Effector CD8-positive, alpha-beta T cell (primary cell): ENCODE measurements at places on chromosomes 1 and 21.

DNA sequence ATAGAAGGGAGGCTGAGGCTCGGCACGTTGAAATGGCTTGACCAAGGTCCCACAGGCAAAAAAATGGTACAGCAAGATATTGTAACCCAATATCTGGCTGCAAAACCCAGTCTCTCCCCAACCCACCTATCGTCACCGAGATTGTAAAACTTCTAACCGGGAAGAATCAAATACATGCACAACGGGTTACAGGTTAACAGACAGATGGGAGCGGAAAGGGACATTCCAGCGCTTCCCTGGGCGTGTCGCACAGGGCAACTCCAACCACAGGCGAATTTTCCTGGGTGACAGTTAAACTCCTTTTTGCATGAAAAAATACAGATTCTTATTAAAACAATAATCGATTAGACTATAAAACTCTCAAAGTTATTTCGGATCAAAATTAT, 31.8 kb upstream of the JUN start:
- DNase-seq = no peak

DNA sequence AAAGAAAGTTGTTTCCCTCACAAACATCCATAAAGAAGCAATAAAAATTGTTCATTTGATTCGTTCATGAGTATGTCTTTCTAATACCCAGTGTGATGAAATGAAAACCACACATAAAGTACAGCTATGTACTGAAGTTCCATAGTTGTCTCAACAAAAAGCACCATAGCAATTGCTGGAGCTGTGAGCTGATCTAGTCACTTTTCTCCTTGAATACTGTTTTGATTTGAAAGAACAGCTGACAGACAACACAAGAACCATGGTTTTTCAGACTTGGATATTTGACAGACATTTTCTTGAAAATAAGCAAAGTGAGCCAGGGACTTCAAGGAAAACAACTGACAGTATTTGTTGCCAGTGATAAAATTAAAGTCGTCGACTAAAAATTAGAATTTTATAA, 237.1 kb upstream of the PLD5 start:
- no peak for DNase-seq

DNA sequence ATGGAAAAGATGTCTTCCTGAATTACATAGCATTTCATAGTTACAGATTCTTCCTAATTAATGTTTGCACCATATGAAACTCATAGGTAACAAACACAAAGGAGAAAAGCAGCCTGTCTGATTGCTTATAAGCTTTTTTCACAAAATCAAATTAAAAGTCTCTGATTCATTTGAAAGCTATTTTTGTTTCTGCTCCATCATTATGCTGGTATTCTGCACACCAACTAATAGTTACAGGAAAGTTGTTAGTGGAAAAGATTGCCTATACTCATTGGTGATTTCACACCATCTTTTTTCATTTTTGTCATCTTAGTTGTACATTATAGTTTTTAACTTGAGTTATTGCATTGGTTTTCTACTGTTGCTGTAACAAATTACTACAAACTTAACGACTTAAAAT, 70.0 kb downstream of the PRKAA2 start:
- no peak for DNase-seq

DNA sequence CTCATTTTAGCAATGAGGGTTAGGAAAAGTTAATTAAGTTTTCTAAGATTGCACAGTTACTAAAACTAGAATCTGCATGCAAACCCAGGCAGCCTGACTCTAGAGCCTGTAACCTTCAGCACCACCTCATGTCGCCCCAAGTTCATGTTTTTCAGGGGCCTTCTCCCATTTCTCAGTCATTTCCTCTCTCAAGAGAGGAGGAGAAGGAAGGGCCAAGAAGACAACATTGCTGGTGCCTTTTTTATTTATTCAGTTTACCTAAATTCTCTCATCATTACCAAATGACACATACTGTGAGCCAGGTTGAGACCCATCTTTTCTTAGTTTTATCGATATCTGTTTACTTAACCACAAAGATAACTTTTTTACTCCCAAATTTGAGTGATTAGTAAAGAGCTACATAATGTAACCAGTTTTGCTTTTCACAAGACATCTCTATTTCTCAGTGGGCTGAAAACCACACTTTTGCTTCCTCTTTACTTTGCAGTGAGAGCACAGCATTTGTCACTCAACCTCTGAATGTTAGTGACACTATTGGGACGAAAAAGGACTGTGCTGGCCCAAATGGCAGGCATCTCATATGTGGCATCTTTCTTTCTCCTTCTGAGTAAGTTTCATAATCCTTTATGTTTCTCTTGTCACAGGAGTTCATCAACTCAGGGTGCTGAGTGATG, at the start of gene CD101:
Gene CD101, plus strand, starts transcription at position 507 of the 674 bp plus-strand sequence. Its CDS starts 58 bp downstream, at position 565.
- no peak for DNase-seq

GRCh38 chr1:178345238-178345637, 151.5 kb downstream of the CLEC20A start:
- DNase-seq = no peak

GRCh38 chr1:200693327-200693726, 23.6 kb upstream of the DDX59 start:
- no peak for DNase-seq

GRCh38 chr1:81679942-81680341, 120.8 kb upstream of the ADGRL2 start:
- DNase-seq = no peak

- no peak for DNase-seq
Measured at GRCh38 chr1:5480906-5481305, 511.3 kb downstream of the NPHP4 start.

DNA sequence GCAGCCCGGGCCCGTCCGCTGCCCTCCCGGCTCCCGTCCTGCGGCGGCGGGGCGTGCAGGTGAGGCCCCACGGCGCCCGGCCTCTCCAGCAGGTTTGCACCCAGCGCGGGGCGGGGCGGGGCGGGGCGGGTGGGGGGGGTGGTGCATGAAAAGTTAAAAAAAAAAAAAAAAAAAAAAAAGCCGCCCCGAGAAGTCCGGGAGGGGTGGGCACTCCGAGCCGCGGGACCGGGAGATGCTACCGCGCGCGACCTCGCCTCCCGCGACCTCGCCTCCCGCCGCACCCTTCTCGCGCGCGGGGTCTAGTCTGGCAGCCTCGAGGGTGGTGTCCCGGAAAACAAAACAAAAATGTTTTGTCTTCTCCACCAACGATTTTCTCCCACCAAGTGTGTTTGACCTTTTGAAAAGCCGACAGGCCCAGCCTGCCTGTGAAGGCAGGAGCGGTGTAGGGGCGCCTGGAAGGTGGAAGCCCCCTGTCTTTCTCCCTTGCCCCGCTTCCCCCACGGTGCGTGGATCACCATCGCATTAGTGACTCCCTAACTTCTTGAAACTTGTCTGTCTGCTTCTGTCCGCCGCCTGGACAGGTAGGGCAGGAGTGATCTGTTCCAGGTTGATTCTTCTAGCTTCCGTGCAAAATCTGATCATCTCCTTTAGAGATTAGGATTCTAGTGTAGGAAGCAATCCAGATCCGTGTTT, 569 bp downstream of the RCAN3 start:
- peak; percentile 60 for DNase-seq
